RKO (cell line): ENCODE measurements at places on chromosomes 1 and 21.

- no peak for DNase-seq
Observed at GRCh38 chr1:118488787-118489186, 303.8 kb upstream of the SPAG17 start.

GRCh38 chr21:36744560-36745231 lies 45.8 kb downstream of the SIM2 start:
- DNase-seq: no peak

- no peak for DNase-seq
Observed at GRCh38 chr21:35719080-35719479, 341.2 kb downstream of the SETD4 start.

- DNase-seq: no peak
Observed at GRCh38 chr1:59180735-59181134, 116.2 kb upstream of the FGGY start.

DNA sequence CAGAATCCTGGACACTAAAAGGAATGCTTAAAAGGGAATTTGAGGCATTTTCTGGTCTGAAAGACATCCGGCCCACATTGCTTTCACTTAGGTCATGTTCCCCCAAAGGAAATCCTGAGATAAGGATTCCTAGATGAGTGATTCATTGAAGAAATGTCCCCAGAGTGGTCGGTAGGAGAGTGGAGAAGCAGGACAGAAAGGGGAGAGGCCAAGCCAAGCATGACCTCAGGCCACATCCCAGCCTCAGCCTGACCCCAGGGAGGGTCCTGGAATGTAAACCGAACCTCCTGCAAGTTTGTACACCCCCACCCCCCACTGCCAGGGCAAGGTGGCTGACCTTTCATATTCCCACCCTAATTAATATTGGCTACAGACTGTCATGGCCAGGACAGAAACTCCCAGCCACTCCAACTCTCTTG lies 16.6 kb downstream of the HIVEP3 start:
- DNase-seq: no peak

GRCh38 chr1:227125929-227126545 lies 185.9 kb downstream of the COQ8A start:
- DNase-seq: no peak

DNA sequence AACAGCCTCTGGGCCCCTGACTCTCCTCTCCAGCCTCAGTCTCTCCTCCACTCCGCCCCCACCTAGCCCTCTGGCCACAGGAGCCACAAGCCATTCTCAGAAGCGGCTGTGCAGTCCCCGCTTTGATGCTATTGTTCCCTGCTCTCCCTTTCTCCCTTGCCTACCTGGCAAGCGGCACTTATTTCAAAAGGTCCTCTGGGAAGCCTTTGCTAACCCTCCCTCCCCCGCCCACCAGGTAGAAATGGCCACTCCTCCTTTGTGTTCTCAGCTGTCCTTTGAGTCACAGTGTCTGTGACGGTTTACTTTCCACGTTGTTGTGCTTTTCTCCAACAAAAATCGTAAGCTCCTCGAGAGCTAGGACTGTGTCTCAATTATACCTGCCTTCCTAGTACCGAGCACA lies 338.4 kb upstream of the PROX1 start:
- DNase-seq: no peak

GRCh38 chr1:174405219-174405618 lies 42.5 kb upstream of the GPR52 start:
- DNase-seq: no peak

GRCh38 chr1:74689621-74690363 lies 16.2 kb upstream of the ERICH3 start:
- DNase-seq: peak; percentile 59

DNA sequence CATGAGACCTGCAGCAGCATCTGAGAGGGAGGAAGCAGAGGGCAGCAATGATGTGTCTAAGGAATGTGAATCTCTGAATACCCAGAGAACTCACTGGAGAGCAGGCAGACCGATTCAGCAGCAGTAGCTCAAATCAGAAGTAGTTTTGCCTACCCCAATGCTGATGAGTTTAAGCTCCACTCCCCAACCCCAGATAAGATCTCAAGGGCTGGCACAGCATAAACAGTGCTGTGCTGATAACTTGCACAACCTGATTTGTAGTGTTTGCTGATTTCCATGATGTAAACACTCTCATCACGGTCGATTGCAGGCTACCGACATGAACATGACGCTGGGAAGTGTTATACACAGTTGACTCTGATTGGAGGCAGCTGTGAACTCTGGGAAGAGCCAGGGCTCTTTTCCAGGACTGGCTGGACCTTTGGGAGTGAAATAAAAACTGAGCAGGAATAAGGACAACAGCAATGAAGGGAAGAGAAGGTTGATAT lies 11.2 kb upstream of the HMGCS2 start:
- no peak for DNase-seq

GRCh38 chr21:41403966-41404365 lies 22.1 kb upstream of the MX1 start:
- DNase-seq: no peak

- peak; percentile 81 for DNase-seq
Observed at GRCh38 chr1:30523055-30524020, 200.0 kb downstream of the MATN1 start.

- DNase-seq: no peak
Observed at GRCh38 chr1:175174309-175175102, 18.1 kb downstream of the KIAA0040 start.

DNA sequence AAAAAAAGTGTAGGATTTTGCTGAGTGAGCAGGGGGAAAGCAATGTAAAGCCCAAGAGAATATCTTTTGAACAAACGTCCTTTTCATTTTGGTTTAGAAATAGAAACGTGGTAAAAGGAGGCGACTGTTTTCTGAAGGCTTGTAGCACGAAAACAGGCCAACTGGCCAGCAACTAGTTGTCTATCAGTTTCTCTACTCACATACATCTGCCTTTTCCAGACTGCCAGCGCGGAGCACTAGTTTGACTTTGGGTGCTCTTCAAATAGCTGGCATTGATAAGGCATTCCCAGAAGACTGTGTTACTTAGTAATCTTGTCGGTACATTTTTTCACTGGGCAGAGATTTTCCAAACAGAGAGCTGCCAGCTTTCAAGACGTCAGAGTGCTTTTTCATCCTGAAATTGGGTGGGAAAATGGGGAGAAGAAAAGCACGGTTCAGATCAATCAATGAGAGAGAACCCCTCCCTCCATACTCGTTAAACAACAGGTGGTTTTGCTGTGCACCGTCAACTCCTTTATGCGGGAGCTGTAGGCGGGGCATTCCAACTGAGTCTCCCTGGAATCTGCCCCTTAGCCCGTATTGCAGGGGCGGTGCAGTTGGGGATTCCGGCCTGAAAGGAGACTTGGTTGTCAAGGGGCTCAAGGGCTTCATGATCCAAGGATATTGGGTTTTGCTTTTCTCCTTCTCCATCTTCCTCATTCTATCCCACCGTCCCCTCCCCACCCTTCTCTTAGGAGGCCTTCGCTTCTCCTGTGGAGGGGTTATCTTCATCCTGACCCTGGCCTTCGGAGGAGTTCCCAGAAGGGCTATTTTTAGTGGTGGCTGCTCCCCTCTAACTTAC lies 884 bp upstream of the LRRC8C start:
- DNase-seq: peak; percentile 30

DNA sequence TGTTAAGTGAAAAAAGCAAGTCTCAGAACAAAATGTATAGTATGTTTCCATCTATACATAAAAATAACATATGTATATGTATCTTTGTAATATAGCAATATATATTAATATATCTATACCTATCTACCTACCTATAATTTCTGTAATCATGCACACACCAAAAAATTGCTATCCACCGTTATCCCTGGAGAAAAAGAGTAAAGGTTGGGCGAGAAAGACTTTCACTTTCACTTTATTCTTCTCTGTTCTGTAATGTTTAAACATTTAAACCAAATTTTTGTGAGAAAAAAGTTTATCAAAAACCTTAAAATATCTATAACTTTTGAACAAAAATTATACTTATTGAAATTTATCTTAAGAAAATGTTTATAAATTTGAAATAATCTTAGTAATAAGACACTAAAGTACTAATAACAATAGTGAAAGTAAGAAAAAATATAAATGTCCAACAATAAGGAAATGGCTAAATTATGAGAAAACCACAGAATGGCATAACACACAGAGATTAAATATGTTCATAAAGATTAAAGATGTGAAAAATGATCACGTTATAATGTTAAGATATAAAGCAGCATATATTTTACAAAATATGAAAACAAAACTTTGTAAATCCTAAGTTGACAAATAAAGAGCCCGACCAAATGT lies 74.0 kb upstream of the LRRC53 start:
- no peak for DNase-seq
